Stimulated activated CD4-positive, alpha-beta T cell treated with anti-CD3 and anti-CD28 coated beads, Interleukin-1b, Interleukin-23, amount 100 ng/mL, for 24 hours (primary cell): ENCODE measurements at places on chromosomes 12 and 14.

GRCh38 chr14:99466758-99467157, 13.9 kb downstream of the SETD3 start:
- DNase-seq: no peak

GRCh38 chr14:90451961-90452360, 55.1 kb downstream of the CALM1 start:
- no peak for DNase-seq

- DNase-seq: no peak
Observed at GRCh38 chr12:114406984-114407841, 1.3 kb upstream of the TBX5 start.

DNA sequence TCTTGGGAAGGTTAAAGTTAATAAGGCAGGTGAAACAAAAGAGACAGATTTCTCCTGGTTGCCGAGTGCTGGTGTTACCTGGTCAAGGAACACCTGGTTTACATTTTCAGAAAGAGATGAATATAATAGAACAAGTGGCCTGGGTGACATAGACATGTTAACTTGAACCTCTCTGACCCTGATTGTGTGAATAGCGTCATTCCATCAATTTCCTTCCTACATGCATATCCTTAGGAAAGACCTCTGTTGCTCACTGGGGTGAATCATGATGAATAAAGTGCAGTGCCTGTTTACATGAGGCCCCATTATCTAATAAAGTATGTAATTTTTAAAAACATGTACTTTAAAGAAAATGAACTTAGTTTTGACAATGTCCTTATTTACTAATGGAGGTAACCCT, 1822.9 kb upstream of the FLRT2 start:
- DNase-seq: no peak

- DNase-seq: no peak
Observed at GRCh38 chr12:116709768-116710167, 28.1 kb downstream of the SPRING1 start.

GRCh38 chr12:89323568-89324218, 28.6 kb downstream of the DUSP6 start:
- no peak for DNase-seq
